ENCODE measurements at places on chromosomes 5 and 9. TPM values are rescaled to one million over a fixed set of nuclear protein-coding genes. Genes with fewer than 3 reads are reported as not detected.

- H3K27me3 ChIP-seq = no peaks in the 10 kb centered on the region
- H3K4me3 ChIP-seq = no peak overlapping the region
- H3K4me1 ChIP-seq = no peaks in the 10 kb centered on the region
These were observed 34.9 kb upstream of the B4GALT1 start for GRCh38 chr9:33202018-33202417.

GRCh38 chr5:14429101-14430050, 152.2 kb upstream of the OTULINL start:
- DNase-seq = peak; percentile 59
- H3K4me3 ChIP-seq = no peak overlapping the region
- H3K36me3 ChIP-seq = peaks cover 21% of the 10 kb centered on the region

DNA sequence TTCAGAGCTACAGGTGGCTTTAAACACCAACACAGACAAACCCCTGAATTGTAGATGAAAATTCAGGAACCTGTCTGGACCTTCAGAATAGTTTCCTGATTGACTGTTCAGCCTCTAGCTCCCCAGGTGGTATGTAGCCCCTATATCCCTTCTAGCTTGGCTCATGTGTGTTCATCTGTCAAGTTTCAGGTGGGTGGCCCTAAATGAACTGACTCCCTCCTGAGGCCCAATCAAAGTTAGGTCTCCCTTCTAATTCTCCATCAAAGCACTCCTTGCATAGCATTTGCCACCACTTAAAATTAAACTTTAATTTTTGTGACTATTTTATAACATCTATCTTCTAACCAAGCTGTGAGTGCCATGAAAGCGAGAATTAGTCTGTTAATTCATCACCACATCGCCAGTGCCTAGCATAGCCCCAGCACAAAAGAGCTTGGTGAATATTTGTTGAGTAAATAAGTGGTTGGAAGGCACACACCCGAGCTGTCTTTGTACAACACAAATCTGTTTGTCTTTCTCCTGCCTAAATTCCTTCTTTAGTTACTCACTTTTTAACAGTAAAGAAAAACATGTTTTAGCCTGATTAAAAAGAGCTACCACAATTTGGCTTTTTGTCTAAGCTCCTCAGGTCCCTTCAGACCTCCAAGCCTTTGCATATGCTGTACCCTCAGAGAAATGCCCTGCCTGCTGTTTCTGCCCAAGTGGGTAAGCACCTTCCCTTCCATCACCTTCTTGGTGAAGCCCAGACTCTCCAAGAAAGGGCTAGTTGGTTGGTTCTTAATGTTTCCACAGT, 138.1 kb upstream of the HMHB1 start:
- no peak overlapping the region for H3K27ac ChIP-seq
- DNase-seq = no peak

DNA sequence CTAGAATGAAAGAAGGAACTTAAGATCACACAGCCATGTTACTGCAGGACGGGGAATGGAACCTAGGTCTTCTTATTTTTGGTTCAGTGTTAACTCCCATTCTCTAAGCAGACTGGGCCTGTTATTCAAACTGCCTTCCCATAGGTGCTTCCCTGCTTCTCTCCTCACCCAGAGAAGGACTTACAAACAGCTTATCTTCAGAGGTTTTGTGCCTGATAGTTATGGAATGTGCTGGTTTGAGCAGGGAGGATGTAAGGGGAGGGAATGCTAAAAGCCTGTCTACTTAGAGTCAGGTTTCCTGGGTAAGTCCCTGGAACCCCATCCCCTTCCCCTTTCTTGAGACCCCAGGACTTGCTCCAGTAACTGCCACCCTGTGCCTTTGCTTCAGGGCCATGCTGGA, 4.2 kb upstream of the PSMD5 start:
- peaks cover 11% of the 10 kb centered on the region for H3K36me3 ChIP-seq
- DNase-seq = no peak
- no peaks in the 10 kb centered on the region for H3K27me3 ChIP-seq
- H3K27ac ChIP-seq = no peak overlapping the region
- H3K4me3 ChIP-seq = no peak overlapping the region

DNA sequence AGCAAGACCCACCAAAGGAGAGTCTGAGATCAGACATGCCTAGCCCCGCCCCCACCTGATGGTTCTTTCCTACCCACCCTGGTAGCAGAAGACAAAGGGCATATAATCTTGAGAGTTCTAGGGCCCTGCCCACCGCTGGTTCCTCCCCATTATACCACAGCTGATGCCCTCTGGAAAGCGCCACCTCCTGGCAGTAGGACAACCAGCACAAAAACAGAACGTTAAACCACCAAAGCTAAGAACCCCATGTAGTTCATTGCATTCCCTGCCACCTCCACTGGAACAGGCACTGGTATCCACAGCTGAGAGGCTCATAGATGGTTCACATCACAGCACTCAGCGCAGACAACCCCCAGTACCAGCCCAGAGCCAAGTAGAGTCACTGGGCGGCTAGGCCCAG, 81.2 kb upstream of the TRPC7 start:
- H3K4me1 ChIP-seq = no peaks in the 10 kb centered on the region
- H3K27me3 ChIP-seq = no peaks in the 10 kb centered on the region
- no peak overlapping the region for H3K4me3 ChIP-seq
- no peaks in the 10 kb centered on the region for H3K36me3 ChIP-seq
- no peak overlapping the region for H3K27ac ChIP-seq

- H3K36me3 ChIP-seq = no peaks in the 10 kb centered on the region
- H3K4me3 ChIP-seq = no peak overlapping the region
- H3K4me1 ChIP-seq = no peaks in the 10 kb centered on the region
- H3K27me3 ChIP-seq = no peaks in the 10 kb centered on the region
These were observed 310.5 kb upstream of the KIF2A start for GRCh38 chr5:61995486-61995885.

- no peaks in the 10 kb centered on the region for H3K27me3 ChIP-seq
- peaks cover 8% of the 10 kb centered on the region for H3K4me1 ChIP-seq
- no peak for DNase-seq
- H3K36me3 ChIP-seq = no peaks in the 10 kb centered on the region
These were observed 307.6 kb downstream of the CWC27 start for GRCh38 chr5:65076251-65076869.

DNA sequence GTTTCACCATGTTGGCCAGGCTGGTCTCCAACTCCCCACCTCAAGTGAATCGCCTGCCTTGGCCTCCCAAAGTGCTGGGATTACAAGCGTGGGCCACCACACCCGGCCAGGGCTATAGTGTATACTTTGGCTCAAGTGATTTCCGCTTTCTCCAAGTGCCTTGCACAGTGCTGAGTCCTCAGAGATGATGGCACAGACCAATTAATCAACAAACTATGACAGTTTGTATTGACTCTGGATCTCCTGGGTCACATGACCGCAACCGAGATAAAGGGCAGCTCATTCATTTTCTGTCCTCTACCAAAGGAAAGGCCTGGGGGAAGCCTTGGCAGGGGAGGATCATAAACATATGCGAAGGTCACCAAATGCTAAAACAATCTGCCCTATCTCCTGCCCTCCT, 11.4 kb upstream of the LARP1 start:
- H3K27ac ChIP-seq = no peak overlapping the region
- no peak overlapping the region for H3K4me3 ChIP-seq
- H3K36me3 ChIP-seq = no peaks in the 10 kb centered on the region
- no peaks in the 10 kb centered on the region for H3K4me1 ChIP-seq

GRCh38 chr5:146945617-146946084, 67.1 kb upstream of the PPP2R2B start:
- no peaks in the 10 kb centered on the region for H3K36me3 ChIP-seq
- no peak for DNase-seq
- H3K27ac ChIP-seq = no peak overlapping the region
- no peak overlapping the region for H3K4me3 ChIP-seq
- peaks cover 6% of the 10 kb centered on the region for H3K4me1 ChIP-seq

DNA sequence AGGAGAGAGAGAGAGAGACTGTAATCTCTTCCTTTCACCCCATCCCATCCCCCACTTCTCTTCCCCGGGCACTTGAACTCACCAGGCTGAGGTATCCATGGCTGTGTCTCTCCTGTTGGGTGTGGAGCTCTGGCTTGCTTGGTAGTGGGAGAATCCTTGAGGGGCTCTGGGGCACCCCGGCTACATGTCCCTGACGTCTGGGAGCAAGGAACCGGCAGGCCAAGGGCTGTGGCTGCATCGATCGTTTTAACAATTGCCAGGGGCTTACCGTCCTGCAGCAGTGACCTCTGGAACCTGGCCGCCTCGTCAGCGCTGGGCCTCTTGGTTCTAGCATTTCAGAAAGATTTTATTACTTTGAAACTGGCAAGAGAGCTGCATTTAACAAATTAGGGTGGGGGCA, 30.0 kb downstream of the FGF18 start:
- no peaks in the 10 kb centered on the region for H3K4me1 ChIP-seq
- H3K27ac ChIP-seq = no peak overlapping the region
- no peaks in the 10 kb centered on the region for H3K27me3 ChIP-seq
- H3K36me3 ChIP-seq = no peaks in the 10 kb centered on the region
- no peak overlapping the region for H3K4me3 ChIP-seq
- DNase-seq = no peak

GRCh38 chr9:137452761-137453642, 6.1 kb downstream of the NSMF start:
- no peak overlapping the region for H3K27ac ChIP-seq
- H3K4me3 ChIP-seq = no peak overlapping the region
- peaks cover 45% of the 10 kb centered on the region for H3K36me3 ChIP-seq
- H3K4me1 ChIP-seq = peaks cover 13% of the 10 kb centered on the region
- H3K27me3 ChIP-seq = no peaks in the 10 kb centered on the region

DNA sequence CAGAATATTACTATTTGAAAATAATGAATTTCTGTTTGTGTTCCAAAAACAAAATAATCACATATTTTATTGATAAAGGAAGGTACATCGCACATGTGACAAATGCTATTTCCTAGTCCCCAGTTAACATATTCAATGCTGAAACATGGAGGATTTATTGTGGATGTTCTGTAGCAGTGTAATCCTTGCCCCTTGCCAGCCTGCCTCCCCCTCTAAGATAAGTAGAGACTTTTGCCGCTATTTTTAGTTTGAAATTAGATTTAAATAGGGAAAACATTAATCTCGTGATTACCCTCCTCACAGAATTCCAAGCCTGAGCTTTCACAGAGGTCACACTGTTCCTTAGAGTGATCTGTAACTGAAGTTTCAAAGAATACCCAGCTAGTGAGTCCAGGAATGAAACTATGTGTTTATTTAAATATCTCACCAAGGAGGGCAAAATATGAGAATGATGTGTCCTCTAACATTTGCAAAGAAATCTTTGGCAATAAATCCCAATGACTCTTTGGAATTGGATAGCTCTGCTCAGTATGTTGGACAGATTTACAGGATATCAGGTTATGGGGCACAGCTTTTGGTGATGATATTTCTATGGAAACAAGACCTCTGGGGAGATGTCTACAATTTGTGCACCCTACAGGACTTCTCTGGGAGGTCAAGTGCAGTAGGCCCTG, 17.3 kb downstream of the CTXN3 start:
- no peak overlapping the region for H3K27ac ChIP-seq
- H3K4me1 ChIP-seq = no peaks in the 10 kb centered on the region
- H3K27me3 ChIP-seq = peaks cover 4% of the 10 kb centered on the region

- peaks cover 40% of the 10 kb centered on the region for H3K4me1 ChIP-seq
- no peak overlapping the region for H3K4me3 ChIP-seq
- no peak for DNase-seq
- H3K27ac ChIP-seq = no peak overlapping the region
- no peaks in the 10 kb centered on the region for H3K36me3 ChIP-seq
These were observed 109.3 kb upstream of the CPEB4 start for GRCh38 chr5:173778784-173779304.

GRCh38 chr9:91606255-91606995, 182.8 kb upstream of the NFIL3 start:
- no peak overlapping the region for H3K27ac ChIP-seq
- no peaks in the 10 kb centered on the region for H3K27me3 ChIP-seq
- no peaks in the 10 kb centered on the region for H3K4me1 ChIP-seq

DNA sequence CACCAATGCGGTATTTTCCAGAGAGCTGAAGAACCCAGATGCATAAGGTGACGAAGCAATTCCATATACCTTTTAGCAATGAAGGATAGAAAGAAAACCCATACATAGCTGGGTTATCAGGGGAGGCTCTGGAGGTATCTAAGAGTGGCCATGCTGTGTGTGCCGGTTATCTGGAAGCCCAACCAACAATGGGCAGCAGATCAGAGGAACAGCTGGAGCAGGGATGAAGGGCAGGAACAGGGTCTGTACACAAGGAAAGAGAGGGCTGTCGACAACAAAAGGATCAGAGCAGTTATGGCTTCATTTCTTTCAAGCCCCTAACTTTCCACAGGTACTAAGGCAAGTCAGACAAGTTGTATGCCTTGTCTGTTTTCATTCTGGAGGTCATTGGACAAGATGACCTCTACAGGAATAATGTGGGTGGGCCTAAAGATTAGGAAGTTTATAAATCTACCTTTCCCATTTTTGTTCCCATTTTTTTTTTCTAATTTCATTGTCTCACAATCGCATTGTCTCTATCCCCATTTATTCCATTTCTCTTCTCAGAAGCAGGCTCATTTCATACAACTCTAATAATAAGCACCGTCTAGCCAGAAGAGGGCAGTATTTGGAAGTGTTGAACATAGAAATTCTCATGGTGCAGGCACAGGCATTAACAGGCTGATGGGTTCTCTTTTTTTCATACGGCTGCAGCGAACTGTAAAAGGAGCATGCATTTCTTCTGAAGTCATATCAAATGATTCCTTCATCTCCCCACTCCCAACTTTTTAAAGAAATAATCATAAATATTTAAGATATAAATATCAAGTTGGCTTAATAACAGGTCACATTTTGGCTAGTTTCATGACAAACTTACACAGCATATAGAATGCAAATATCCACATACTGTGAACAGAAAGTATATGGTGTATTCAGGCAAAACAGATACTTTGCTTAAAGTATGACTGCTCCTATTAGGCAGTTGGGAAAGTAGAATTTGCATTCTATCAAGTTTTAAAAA, 63.5 kb downstream of the ZNF474 start:
- peak; percentile 22 for DNase-seq
- H3K27ac ChIP-seq = no peak overlapping the region
- H3K27me3 ChIP-seq = no peaks in the 10 kb centered on the region
- no peaks in the 10 kb centered on the region for H3K36me3 ChIP-seq
- H3K4me1 ChIP-seq = peaks cover 6% of the 10 kb centered on the region
- no peak overlapping the region for H3K4me3 ChIP-seq

GRCh38 chr5:94355811-94356210, 262.6 kb downstream of the KIAA0825 start:
- DNase-seq = no peak
- H3K27ac ChIP-seq = no peak overlapping the region
- no peaks in the 10 kb centered on the region for H3K4me1 ChIP-seq

DNA sequence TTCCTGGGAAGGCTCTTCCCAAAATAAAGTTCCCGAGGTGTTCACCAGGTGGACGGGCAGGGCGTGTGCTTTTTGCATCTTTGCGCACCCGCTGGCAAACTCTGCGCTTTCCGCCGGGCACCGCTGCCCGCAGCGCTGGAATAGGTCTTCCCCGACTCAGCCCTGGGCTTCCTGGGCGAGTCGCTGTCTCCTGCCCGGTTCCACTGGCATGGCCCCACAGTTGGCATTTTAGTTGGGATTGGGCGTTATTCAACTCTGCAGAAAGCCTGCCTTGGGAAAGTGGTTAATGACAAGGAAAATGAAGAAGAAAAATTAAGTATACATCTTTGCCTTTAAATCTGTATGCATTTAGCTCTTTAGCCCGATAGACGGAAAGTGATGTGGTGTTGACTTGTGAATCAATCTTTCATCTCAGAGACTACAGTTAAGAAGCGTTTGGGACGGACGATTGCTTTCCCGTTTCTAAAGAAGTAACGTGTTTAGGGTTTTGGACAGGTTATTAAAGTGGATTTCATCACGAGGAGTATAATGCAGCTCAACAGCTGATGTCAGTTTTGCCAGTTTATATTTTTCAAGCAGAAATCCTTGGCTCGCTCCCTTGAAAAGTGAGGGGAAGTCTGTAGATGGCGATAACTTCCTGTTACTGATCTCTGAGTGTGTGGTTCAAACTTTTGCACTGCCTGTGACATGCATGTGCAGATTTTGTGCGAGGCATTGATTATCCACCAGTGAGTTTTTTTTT, 946 bp downstream of the ADCY2 start:
- H3K36me3 ChIP-seq = no peaks in the 10 kb centered on the region
- H3K4me3 ChIP-seq = no peak overlapping the region
- DNase-seq = no peak
- no peaks in the 10 kb centered on the region for H3K4me1 ChIP-seq
- peaks cover 42% of the 10 kb centered on the region for H3K27me3 ChIP-seq

ITGA2 gene
- 52.1 TPM for polyA plus RNA-seq

SLC45A2 gene
- polyA plus RNA-seq = 0.02 TPM

Data from SK-N-SH (cell line).